ENCODE measurements at places on chromosomes 2 and 18. TPM values are rescaled to one million over a fixed set of nuclear protein-coding genes. Genes with fewer than 3 reads are reported as not detected.

Gene ACMSD
- total RNA-seq: not detected

Gene ABCB11
- total RNA-seq: 1.9 TPM

Gene XIRP2
- total RNA-seq: 5.5 TPM

Gene ATOH8
- total RNA-seq: 1.8 TPM

DNA sequence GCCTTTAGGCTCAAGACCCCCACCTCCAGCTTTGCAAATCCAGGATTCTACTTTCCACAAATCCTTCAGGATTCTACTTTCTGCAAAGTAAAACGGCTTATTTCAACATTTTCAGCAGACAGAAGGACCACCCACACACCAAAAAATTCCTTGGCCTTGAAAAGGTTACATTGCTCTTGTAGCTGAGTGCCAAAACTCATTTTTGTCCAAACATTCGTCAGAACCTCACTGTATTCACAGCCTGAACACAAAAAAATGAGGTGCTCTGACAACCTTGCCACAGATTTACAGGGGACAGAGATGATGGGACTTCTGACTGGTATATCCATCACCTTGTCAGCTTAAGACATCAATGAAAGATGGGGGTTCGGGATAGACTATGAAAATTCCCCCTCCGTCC is 63.0 kb upstream of the COX7A2L start:
- peaks cover 4% of the 10 kb centered on the region for H3K27me3 ChIP-seq
- DNase-seq: no peak
- no peaks in the 10 kb centered on the region for H3K4me1 ChIP-seq
- no peaks in the 10 kb centered on the region for H3K36me3 ChIP-seq

GRCh38 chr18:43170586-43170985 is 55.1 kb upstream of the RIT2 start:
- no peak overlapping the region for H3K27ac ChIP-seq
- peaks cover 12% of the 10 kb centered on the region for H3K36me3 ChIP-seq
- H3K4me3 ChIP-seq: no peak overlapping the region
- peaks cover 3% of the 10 kb centered on the region for H3K27me3 ChIP-seq
- H3K4me1 ChIP-seq: no peaks in the 10 kb centered on the region

DNA sequence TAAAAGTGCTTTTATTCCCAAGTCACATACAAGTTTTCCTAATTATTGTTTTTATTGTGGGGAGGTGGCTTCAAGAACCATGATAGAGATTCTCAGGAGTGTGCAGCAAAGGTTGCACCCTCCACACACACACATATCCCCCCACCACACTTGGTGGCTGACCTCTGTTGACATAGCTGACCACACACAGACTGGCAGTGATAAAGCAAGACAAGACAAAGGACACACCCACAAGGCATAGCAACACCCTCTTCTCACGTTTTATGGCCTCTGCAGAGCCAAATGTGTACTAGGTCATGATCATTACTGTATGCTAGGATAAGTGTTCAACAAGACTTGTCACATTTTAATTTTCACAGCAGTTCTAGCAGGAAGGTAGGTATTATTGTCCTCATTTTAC is 143.0 kb upstream of the EPC2 start:
- no peak overlapping the region for H3K27ac ChIP-seq
- peaks cover 4% of the 10 kb centered on the region for H3K27me3 ChIP-seq

Gene ST8SIA5
- total RNA-seq: 0.49 TPM

DNA sequence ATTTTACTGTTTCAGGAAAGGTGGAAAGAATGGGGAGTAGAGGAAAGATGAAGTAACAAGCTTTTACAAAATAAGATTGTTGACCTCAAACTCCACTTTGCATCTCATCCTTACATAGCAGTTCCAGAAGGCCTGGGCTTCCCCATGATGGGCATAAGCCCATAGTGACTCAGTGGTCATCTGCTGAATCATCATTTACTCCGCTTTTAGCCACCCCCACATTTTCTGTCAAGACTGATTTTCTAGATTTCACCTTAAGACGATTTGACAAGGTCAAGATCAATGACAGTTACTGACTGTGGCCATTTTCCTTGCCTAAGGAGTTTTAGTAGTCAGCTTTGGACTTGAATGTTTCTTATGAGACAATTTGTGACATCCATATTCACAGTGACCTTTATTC is 49.4 kb downstream of the PLEKHM3 start:
- H3K4me1 ChIP-seq: peaks cover 7% of the 10 kb centered on the region
- H3K4me3 ChIP-seq: no peak overlapping the region
- H3K36me3 ChIP-seq: no peaks in the 10 kb centered on the region
- DNase-seq: no peak

Gene MOCOS
- total RNA-seq: 0.56 TPM

Gene GYPC
- total RNA-seq: 154 TPM

DNA sequence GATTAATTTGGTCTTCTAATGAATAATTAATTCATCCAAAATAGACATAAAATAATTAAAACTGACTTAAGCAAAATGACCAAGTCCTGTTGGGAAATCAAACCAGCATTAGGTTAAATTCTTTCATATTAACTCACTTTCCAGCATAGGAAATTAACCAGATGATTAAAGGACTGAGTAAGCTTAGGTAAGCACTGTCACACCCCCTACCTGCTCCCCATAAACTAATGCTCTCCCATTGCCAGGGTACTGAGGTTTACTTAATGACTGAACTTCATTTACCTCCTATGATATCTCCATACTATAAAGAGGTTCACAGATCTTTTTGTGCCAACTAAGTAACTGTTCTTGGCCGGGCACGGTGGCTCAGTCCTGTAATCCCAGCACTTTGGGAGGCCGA is 13.7 kb downstream of the DSC2 start:
- H3K27ac ChIP-seq: no peak overlapping the region
- no peak for DNase-seq
- H3K4me1 ChIP-seq: no peaks in the 10 kb centered on the region
- no peak overlapping the region for H3K4me3 ChIP-seq
- peaks cover 26% of the 10 kb centered on the region for H3K36me3 ChIP-seq

DNA sequence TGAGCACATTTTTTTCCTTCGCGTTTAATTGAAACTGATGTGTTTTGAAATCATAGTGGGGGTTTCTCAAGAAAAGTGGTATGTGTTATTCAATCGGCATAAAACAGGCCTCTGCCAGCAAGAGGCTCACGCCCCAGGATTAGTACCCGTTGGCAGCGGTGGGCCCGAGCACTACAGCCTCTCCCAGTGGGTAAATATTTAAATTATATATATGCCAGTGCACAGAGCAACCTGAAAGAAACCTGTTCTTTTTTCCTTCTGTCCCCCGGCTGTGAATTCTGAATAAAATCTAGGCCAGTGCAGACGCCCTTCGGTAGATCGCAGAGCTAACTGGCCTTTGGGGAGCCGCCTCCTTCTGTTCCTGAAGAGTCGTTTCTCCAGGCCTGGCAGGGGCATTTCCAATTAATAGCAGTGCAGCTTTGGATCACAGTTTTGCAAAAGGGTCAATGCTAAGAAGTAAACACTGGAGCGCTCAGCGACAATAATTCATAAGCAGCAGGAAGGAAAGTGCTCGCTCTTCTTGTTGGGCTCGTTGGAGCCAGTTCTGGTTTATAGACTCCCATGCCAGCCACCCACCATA is 202.8 kb upstream of the SALL3 start:
- DNase-seq: no peak
- H3K36me3 ChIP-seq: peaks cover 19% of the 10 kb centered on the region
- no peak overlapping the region for H3K4me3 ChIP-seq
- no peak overlapping the region for H3K27ac ChIP-seq

Gene BARD1
- 22.0 TPM for total RNA-seq

DNA sequence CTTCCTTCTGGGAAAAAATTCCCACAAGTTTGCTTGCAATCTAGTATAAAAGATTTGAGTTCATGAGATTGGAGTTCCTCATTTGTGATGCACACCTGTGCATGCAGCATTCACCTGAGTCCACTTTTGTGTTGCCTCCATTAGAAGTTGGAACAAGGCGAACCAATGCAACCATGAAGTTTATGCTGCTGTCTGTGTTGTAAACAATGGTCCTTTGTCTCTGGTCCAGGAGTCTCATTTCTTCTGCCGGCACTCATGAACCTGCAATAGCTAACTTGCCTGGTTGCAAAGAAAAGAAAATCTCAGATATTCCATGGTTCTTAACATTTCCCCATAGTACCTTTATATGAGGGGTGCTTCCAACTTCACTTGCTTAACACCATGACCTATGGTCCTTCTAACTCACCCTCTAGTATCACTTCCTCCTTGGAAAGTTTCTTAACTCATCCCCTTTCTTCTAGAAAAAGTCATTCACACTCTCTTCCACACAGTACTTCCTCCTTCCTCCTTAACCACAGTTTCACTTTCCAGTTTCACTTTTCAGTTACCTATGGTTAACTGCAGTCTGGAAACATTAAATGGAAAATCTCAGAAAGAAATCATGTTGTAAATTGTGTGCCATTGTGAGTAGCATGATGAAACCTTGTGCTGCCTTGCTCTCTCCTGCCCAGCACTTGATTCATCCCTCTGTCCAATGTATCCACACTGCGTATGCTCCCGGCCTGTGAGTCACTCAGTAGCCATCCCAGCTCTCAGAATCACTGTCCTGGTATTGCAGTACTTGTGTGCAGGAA is 128.8 kb upstream of the TRIB2 start:
- no peak overlapping the region for H3K4me3 ChIP-seq
- no peaks in the 10 kb centered on the region for H3K27me3 ChIP-seq
- no peak overlapping the region for H3K27ac ChIP-seq
- no peak for DNase-seq
- no peaks in the 10 kb centered on the region for H3K36me3 ChIP-seq

DNA sequence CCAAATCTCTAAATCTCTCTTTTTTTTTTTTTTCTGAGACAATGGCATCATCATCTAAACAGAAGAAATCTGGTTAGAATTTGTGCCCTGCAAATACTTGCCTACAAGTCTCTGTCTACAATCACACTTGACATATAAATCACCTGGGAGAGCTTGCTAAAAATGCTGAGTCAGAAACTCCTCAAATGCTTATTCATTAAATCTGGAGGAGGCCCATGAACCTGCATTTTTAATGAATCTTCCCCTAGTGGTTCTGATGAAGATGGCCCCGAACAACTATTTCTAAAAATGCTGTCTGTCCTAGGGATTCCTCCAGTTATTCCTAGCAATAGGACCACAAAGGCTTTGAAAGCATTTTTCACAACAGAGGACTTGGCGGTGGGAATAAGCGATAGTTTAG is 1.6 kb upstream of the CSRNP3 start:
- H3K27ac ChIP-seq: no peak overlapping the region
- H3K36me3 ChIP-seq: no peaks in the 10 kb centered on the region
- H3K27me3 ChIP-seq: no peaks in the 10 kb centered on the region
- no peak for DNase-seq
- H3K4me1 ChIP-seq: peaks cover 10% of the 10 kb centered on the region
- H3K4me3 ChIP-seq: no peak overlapping the region

GRCh38 chr2:237732790-237733381 is 65.7 kb upstream of the RBM44 start:
- no peak overlapping the region for H3K4me3 ChIP-seq
- peaks cover 59% of the 10 kb centered on the region for H3K4me1 ChIP-seq
- H3K27ac ChIP-seq: peak overlapping the region; percentile 86
- no peak for DNase-seq

Gene IFIH1
- 5.2 TPM for total RNA-seq

Gene HRH4
- total RNA-seq: not detected

- peaks cover 36% of the 10 kb centered on the region for H3K4me1 ChIP-seq
- H3K27ac ChIP-seq: peak overlapping the region; percentile 52
- H3K36me3 ChIP-seq: no peaks in the 10 kb centered on the region
- H3K27me3 ChIP-seq: peaks cover 7% of the 10 kb centered on the region
Measured at GRCh38 chr2:217934321-217935131, 68.3 kb downstream of the TNS1 start.

GRCh38 chr18:44582456-44582855 is 98.2 kb upstream of the SETBP1 start:
- H3K4me1 ChIP-seq: no peaks in the 10 kb centered on the region
- no peak overlapping the region for H3K4me3 ChIP-seq
- no peaks in the 10 kb centered on the region for H3K36me3 ChIP-seq
- DNase-seq: no peak
- H3K27ac ChIP-seq: no peak overlapping the region
- H3K27me3 ChIP-seq: peaks cover 2% of the 10 kb centered on the region

Gene GPR39
- total RNA-seq: 0.62 TPM

Gene PLGLB2
- total RNA-seq: 1.5 TPM

All from endothelial cell (in vitro differentiated cells).